A549 (cell line): ENCODE measurements at places on chromosomes 16 and 17. TPM values are rescaled to one million over a fixed set of nuclear protein-coding genes. Genes with fewer than 3 reads are reported as not detected.

GRCh38 chr17:77741109-77741508, 217.4 kb upstream of the TNRC6C start:
- DNase-seq, result peak; percentile 24

DNA sequence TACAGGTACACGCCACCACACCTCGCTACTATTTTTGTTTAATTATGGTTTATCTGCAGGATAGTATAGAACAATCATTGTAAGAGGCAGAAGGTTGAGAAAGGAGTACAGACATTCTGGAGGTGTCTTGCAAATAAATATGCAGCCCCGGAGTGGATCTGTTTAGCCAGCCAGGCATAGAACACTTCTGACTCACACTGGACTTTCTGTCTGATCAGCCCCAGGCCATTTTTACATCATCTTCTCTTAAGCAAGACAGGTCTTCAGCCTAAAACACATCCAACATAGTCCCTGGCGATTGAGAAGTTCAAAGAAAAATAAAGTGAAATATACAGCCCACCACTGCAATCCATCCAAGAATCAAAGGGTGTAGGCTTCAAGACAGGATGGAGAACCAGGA, 81.4 kb downstream of the XYLT1 start:
- no peak for DNase-seq

Gene KRTAP4-5
- not detected in 3 replicates for polyA plus RNA-seq

DNA sequence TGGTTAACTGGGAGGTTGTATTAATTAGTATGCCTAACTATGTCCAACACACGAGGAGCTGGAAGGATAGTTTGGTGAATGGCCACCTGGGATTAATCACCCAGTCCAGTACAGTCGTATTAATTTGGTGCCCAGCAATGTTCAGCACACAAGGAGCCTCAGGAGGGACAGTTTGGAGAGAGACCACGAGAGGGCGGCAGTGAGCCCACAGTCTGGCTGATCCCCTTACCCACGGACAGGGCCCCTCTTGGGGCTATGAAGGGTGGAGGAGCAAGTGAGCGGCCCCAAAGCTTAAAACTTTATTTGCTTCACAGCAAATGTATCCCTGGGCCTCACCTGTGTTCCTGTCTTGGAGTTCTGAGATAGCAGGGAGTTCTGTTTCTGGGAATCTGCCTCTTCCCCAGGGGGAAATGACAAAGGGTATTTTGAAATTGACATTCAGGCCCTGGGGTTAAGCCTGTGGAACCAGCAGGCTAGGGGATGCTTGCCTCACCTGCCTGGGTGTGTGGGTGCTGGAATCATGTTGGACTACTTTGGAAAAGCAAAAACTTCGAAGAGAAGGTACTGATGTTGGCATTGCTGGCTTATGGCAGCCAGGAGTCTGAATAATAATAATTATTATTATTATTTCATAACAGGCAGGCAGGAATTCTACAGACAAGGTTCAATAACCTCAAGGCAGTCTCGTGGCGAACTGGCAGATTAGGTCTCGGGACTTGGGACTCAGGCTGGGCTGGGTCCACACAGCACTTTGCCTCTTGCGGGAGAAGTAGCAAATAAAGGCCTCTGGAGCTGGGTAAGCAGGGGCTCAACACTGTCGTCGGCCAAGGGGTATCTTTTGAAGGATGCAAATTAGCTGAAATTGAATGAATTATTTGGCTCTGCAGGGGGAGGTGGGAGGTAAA, 227.6 kb upstream of the ASIC2 start:
- peak; percentile 46 for DNase-seq

GRCh38 chr17:73228748-73229236, 32.9 kb downstream of the CPSF4L start:
- peak; percentile 70 for DNase-seq

Gene EPOP
- 11.2 to 12.3 TPM (median 12.1 TPM) in 3 replicates for polyA plus RNA-seq

Gene ALOX12B
- 1.0 to 1.5 TPM (median 1.3 TPM) in 3 replicates for polyA plus RNA-seq

- DNase-seq, result no peak
These were observed 15.4 kb downstream of the KDM8 start for GRCh38 chr16:27218756-27219155.

- no peak for DNase-seq
These were observed 7.9 kb downstream of the P2RX5 start for GRCh38 chr17:3688027-3688553.

GRCh38 chr17:72282439-72283029, 161.7 kb downstream of the SOX9 start:
- DNase-seq, result no peak
